ENCODE measurements at places on chromosomes 3 and 15.

GRCh38 chr15:47933865-47934264 is 186.9 kb upstream of the SLC24A5 start:
- no peak for DNase-seq

GRCh38 chr3:12405432-12406272 is 78.6 kb upstream of the TSEN2 start:
- no peak for DNase-seq

DNA sequence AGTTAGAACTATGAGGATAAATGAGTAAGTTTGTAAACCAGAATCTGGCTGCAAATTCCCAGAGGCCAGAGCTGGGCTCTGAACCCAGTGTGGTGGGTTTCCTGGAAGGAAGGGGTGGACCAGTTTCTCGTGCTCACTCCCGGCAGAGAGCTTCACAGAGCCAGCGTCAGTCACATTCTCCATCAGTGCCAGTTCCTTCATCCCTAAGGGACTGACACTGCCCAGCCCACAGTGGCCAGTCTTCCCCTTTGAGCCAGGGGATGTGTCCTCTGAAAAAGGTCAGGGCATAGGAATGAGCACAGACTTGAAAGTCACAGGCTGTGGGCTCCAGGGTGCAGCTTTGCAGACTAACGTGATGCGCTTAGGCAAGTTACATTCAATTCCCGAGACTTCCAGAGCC is 135.8 kb upstream of the HACD2 start:
- DNase-seq, result no peak

GRCh38 chr3:156617145-156617544 is 57.2 kb upstream of the TIPARP start:
- no peak for DNase-seq

DNA sequence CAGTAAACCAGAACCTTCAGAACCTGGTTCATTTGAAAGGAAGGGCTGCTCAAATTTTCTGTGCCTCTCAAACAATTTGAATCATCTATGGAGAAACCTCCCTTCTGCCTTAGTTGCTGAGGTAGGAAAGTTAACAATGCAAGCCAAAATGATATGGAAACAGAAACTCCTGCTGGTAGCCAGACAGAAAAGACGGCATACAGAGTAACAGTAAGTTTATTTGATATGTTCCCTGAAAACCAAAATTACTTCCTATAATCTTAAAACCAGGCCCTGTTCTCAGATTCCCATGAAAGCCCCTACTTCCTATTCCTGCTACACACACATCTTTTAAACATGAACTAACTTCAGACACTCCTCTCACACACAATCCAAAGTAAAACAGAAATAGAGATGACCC is 86.2 kb downstream of the TBC1D5 start:
- DNase-seq, result no peak

GRCh38 chr3:30659270-30660130 is 53.1 kb downstream of the TGFBR2 start:
- no peak for DNase-seq

DNA sequence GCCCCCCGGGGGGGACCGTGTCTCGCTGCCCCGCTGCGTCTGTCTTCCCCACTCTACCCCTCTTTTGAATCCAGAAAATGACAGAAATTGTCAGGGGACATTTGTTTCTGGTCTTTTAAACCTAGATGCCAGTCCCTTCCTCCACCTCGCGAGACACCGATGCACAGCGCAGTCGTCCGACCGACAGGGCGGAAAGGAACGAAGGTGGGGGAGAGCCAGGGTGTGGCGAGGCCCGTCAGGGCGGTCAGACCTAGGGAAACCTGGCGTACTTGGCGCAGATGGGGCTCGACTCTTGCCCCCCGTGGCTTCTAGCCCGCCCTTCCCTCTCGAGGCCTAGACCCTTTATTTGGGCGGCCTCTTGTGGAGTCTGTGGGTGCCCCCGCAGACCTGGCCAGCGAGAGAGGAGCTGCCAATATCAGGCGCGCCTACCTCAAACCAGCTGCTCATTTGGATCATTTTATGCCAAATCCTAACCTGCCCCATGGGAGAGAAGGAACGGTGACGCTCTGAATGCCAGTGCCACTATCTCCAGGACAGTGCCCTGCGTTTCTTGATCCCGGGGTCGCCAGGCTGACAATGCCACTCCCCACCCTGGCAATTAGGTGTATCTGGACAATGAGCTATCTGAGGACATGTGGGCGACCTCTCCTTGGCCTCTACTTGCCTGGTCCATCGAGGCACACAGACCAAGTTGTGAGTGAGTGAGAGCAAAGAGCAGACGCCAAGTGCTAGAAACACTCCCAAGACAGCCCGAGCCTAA is 500 bp upstream of the RAB6B start:
- DNase-seq, result no peak

Measured in NCI-H2029 (cell line).